NAMALWA (cell line): ENCODE measurements at places on chromosomes 2 and 18.

DNA sequence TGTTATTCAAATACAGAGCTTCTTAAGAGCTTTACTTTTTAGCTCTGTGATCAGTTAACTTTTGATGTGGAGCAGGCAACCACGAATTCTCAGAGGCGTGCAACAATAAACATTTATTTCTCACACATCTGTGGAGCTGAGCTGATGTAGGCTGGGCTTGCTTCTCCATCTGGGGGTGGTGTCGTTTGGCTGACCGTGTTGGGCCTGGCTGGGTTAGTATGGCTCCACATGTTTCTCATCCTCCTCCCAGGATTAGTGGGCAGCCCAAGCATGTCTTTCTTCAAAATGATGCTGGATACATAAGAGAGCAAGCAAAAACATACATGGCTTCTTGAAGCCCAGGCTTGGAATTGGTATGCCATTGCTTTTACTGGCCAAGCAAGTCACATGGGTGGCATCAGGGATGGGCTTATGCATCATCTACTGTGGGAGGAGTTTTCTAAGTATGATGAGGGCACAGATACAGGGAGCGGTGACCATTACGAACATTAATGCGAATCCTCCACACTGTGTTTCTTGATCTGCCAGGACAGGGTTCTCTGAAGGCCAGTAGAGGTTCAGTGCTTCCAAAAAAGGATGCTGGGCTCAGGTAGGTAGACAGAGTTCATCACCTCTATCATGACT, 157.0 kb upstream of the TNP1 start:
- no peak for DNase-seq

DNA sequence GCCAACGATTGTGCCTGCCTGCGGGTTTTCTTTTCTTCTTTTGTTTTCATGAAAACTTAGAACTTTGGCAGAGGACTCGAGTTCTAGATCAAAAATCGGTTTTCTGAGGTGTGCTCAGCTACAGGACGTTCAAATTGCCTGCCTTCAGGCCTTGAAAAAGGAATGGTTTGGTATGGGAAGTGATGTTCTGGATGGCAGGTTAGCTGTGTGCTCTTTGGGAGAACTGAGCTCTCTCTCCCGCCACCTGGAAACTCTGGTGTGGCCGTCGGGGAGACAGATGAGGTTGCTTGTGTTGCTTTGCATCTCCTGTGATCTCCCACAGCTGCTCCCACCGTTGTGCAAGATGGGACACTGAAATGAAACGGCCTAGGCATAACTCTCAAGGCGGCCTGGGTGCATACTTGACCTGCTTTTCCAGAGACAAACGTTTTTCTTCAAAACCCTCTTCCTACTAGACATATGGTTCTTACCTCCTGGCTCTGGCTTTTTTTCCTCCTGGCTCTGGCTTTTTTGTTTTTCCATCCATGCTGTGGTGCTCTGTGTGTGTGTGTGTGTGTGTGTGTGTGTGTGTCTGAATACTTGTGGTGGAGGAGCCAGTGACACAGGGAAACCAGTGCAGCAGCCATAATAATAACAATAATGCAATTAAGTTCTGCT, 2.0 kb downstream of the FMNL2 start:
- DNase-seq = no peak

DNA sequence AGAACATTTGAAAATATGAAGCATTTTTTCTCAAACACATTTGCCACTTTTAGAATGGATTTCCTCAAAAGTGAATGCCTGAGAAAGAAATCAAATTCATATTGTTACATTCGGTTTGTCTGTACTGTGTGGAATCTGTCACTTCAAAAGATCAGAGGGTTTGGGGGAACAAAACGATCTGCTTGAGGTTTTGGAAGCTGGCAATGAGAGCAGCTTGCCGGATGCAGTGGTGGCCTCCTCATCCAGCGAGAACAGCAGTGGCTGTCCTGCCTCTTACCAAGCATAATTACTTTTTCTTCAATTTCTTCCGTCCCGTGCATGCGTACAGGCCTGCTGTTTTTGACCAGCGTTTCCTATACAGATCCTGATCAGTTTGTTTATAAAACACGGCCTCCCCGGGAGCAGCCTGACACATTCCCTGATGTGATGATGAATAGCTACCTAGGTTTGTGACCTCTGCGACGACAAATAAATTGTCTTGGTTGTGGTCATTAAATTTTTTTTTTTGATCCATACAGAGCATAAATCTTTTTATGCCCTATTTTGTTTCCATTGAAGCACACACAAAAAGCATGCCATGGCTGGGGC, 45.2 kb downstream of the ITGA6 start:
- DNase-seq = no peak

DNA sequence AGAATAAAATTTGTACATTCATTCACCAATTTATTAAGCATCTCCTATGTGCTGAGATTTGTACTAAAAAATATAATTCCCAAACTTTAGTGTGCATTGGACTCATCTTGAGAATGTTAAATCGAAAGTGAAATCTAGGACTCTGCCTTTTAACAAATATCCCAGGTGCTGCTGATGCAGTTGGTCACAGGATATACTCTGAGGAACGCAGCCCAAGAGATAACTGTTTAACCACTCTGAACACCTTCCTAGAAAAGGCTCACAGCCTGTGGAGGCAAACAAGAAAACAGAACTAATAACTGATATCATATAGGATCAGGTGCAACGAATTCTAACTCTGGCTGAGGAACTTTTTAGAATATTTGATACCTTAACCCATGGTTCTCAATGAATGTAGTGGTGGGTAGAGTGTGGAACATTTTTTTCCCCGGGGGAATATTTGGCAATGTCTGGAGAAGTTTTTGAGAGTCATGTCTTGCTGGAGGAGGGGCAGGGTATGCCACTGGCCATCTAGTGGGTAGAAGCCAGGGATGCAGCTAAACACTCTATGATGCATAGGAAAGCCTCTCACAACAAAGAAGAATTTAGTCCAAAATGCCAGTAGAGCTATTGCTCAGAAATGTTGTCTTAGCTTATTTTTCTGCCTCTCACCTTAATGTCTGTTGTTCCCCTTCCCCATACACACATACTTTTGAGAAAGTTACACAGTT, 96.5 kb downstream of the EHBP1 start:
- DNase-seq = peak; percentile 9

GRCh38 chr2:189144700-189145211, 34.8 kb downstream of the COL5A2 start:
- DNase-seq = no peak

DNA sequence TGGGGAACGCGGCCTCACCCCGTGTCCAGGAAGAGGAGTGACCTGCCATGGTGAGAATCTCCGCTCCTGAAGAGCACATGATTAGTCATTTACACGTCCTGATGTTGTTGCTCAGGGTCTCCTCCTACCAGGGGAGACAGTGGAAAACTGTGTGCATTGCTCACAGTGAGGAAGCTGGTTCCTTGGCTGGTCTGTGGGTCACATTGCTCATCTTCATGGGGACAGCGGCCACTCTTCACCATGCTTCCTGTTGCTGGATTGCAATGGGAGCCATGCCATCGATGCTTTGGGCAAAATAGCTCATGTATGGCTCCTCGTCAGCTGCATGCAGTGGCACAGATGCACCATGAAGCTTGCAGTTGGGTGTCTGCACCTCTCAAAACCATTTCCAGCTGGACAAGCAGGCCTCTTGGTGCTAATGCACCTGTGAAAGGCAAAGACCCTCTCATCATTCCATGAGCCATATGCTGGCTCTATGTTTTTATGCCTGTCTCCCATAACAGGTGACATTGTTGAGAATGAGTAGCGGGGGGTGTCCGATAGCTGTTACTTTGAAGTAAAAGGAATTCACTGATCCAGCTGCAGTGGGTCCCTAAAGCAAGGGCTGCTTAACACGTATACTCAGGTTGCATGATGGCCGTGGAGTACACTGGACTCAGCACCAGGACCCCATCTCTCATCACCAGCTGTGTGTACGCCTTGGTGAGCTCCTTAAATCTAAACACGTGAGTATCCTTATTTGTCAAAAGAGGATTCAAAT, 135.0 kb upstream of the ALKAL2 start:
- DNase-seq = no peak

GRCh38 chr2:86081724-86082123, 24.0 kb downstream of the POLR1A start:
- DNase-seq = no peak
